ENCODE measurements at places on chromosomes 6 and 20.
A peak's percentile ranks its signal among the peaks of the same experiment; 100 is the strongest.

DNA sequence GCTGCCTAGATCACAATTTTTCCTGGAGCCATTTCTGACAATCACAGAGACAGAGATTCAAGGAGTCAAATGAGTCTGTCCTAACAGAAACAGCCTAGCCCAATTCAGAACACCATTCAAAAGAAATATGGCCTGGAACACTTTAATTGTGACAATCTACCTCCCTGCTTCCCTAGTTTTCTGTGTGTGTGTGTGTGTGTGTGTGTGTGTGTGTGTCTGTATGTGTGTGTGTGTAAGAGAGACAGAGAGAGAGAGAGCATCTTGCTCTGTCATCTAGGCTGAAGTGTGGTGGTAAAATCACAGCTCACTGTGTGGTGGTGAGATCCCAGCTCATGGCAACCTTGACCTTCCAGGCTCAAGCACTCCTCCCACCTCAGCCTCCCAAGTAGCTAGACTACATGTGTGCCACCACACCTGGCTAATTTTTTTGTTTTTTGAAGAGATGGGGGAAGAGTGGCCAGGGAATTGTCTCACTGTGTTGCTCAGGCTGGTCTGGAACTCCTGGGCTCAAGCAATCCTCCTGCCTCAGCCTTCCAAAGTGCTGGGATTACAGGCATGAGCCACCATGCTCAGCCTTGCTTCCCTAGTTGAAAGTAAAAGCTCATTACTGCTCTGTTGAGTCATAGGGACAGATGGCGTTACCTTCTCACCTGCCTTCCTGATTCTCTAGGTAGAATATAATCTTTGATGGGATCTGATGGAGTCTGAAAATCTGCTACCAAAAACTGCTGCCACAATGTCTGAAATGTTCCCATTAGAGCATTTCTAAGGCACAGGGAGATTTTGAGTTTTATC is 89.6 kb upstream of the BEND6 start:
- DNase-seq, result no peak

DNA sequence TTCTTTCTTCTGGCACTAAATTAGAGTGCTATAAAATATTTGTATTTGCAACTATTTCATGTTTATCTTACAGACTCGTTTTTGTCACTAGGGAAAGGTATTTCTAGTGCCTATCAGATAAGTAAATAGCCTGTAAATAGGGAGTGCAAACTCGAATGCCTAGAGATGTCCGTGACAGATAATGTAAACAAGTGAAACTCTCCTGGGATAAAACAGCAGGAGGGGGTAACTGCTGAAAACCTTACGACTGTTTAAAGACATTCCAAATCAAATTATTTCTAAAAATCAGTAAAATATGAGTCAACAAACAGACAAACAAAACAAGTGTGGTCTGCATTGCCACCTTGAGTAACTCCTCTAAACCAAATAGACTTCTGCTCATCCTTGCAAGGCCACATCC is 932.1 kb downstream of the EYS start:
- no peak for DNase-seq

DNA sequence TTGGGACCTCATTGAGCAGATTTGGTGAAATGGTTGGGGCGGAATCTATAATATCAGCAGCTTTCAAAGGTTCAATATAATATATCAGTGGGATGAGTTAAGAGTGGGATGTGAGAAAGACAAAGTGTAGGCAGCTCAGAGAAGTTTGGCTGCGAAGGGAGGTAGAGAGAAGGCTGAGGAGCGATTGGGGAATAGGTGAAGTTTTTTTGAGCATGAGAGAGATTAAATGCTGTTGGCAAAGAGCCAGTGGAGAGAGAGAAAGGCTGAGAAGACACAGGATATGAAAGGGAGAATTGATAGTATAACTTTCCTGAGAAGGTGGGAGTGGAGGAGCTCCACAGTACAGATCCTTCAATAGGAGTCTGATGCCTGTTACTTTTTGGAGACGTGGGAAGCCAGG is 12.1 kb upstream of the SERINC3 start:
- no peak for DNase-seq

- peak; percentile 29 for DNase-seq
Measured at GRCh38 chr20:15930311-15931305, 642.6 kb downstream of the KIF16B start.

GRCh38 chr20:63858393-63859165 is 2.7 kb upstream of the ABHD16B start:
- peak; percentile 52 for DNase-seq

GRCh38 chr20:2890742-2891141 is 17.5 kb downstream of the PTPRA start:
- DNase-seq, result no peak

GRCh38 chr20:51487076-51487475 is 55.4 kb downstream of the NFATC2 start:
- DNase-seq, result no peak
